ENCODE measurements at places on chromosomes 6 and 20.
A peak's percentile ranks its signal among the peaks of the same experiment; 100 is the strongest.

GRCh38 chr6:133964052-133964451, 11.0 kb downstream of the TBPL1 start:
- DNase-seq: peak; percentile 17

DNA sequence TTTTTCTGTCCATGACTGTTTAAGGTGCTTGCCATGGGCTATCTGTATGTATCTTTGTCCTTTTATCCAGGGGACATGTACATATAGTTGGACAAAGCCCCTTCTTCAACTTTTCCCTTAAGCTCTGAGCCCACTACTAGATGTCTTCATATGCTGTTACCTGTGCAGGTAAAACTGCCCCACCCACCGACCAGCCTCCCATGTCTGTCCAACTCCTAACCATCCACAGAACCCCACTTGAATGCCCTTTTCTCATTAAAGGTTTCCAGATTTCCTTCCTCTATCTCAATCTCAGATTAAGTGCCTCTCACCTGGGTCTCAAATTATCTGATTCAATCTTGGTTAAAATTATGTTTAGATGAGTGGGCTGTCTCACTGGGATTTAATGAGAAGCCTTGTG, 136.3 kb downstream of the RNASET2 start:
- no peak for DNase-seq

DNA sequence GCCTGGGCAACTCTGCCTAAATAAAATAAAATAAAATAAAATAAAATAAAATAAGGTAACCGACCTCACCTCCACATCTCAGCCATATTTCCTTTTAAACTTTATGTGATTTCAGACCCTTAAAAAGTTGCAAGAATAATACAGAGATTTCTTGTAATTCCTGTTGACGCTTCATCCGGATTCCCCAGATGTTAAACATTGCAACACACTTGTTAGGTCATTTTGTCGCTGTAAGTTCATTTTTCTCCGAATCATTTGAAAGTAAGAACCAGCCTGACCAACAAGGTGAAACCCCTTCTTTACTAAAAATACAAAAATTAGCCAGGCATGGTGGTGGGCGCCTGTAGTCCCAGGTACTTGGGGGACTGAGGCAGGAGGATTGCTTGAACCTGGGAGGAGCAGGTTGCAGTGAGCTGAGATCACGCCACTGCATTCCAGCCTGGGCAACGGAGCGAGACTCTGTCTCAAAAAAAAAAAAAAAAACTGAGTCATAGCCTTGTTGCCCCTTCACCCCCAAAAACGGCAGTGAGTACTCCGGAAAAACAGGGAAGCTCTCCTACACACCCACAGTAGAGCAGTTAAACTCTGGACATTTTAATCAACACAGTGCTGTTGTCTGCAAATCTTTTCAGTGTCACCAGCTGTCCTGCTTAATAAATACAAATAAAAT, 5.9 kb downstream of the PYGB start:
- DNase-seq: peak; percentile 43

GRCh38 chr20:62725596-62726268, 17.1 kb downstream of the NTSR1 start:
- DNase-seq: no peak

GRCh38 chr20:17646209-17646960, 35.7 kb downstream of the RRBP1 start:
- DNase-seq: no peak

- DNase-seq: no peak
These were observed 525 bp downstream of the MACROD2 start for GRCh38 chr20:13995841-13996240.

DNA sequence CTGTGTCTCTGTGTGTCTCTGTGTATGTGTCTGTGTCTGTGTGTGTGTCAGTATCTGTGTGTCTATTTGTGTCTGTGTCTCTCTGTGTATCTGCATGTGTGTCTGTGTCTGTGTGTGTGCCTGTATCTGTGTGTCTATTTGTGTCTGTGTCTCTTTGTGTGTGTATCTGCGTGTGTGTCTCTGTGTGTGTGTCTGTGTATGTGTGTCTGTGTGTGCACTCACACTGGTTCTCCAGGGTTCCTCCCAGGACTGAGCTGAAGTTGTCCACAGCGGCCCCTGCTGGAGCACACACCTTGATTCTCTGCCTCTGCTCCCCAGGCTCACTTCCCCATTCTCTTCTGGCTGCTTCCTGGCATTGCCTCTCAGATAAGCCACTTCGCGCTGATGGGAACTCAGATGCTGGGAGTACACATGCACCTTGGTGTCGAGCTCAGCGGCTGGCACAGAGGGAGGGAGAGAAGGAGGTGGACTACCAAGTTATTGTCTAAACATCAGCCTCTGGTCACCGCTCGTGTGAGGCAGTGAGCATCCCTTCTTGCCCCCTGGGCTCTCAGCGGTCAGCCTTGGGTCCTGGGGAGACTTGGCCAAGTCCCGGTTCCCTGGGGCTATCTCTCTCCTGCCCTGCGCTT, 104.9 kb upstream of the NXT1 start:
- DNase-seq: no peak

DNA sequence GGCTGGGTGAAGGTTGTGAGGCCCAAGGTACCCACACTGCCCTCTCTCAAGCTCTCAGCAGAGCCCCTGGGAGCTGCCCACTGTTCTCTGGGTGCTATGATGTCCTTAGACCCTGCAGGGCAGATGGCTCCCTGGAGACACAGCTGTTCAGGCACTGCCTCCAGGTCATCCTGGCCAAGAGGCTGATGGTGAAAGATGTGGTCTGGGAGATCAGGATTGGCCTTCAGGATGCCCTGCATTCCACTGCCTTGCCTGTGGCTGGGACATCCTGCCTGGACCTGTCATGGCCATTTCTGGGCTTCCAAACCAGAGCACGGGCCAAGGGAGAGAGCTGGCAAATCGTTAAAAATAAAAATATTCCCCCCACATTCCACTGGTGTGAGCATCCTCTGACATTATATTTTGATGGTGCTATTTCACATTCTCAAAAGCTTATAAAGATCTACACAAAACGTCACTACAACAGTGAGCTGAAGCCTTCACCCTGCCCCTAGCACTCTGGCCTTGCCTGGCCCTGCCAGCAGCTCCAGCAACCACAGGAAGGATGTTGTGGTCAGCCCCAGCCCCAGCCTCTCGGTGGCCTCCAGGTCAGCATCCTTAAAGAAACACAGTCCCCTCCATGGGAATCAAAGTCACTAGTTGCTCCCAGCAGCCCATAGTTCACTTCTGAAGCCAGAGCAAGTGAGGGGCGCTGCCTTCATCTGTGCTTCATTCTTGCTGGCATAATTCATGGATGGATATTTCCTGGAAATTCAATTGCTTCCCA, 13.5 kb upstream of the KCNK16 start:
- DNase-seq: no peak

DNA sequence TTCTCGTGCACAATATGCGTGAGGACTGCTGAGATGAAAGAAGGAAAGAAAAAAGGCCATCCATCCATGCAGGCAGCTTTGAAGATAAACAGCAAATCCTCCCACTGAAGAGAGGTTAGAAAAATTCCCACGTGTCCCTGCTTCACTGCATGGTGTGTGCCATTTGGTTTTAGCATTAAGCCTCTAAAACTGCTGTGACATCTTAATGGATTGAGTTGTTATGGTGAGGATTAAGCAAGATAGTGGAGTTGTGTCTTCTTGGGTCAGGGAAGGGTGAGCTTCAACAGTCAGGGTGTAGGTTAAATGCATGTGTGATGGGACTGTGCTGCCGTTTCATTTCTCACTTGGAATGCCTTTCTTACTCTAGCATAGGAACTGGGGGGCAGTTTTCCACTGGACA, 50.5 kb downstream of the ZNF831 start:
- DNase-seq: no peak

GRCh38 chr6:18207438-18207837, 52.2 kb downstream of the KDM1B start:
- no peak for DNase-seq

DNA sequence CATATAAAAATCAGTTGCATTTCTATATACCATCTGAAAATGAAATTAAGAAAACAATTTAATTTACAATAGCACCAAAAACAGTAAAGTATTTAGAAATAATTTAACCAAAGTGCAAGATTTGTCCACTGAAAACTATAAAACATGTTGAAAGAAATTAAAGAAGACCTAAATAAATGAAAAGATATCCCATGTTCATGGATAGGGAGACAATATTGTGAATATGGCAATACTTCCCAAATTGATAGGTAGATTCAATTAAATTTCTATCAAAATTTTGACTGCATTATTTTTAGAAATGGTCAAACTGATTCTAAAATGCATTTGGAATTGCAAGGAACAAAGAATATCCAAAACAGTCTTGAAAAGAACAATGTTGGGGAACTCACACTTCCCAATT, 17.6 kb upstream of the POU3F2 start:
- no peak for DNase-seq

DNA sequence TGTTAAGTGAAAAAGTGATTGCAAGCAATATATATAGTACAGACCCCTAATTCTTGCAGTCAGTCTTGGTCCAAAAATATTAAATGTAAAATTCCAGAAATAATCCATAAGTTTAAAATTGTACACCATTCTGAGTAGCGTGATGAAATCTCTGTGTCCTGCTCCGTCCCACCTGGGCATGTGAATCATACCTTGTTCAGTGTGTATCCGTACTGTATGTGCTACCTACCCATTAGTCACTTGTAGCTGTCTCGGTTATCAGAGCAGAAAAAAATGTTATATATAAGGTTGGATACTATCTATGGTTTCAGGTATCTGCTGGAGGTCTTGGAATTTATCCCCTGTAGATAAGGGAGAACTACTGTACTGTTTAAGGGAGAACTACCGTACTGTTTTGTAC, 16.3 kb downstream of the IRAK1BP1 start:
- DNase-seq: no peak

- DNase-seq: no peak
These were observed 152.6 kb downstream of the TBC1D7 start for GRCh38 chr6:13175759-13176158.

DNA sequence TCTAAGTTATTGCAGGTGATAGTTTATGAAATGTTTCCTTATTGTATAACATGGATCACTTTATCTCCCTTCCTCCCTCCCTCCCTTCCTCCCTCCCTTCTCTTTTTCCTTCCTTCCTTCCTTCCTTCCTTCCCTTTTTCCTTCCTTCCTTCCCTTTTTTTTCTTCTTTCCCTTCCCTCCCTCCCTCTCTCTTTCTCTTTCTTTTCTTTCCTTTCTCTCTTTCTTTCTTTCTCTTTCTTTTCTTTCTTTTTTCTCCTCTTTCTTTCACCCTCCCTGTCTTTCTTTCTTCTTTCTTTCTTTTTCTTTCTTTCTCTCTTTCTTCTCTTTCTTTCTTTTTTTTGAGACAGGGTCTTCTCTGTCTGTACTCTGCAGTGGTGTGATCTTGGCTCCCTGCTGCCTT, 5.8 kb downstream of the OR2B3 start:
- no peak for DNase-seq

DNA sequence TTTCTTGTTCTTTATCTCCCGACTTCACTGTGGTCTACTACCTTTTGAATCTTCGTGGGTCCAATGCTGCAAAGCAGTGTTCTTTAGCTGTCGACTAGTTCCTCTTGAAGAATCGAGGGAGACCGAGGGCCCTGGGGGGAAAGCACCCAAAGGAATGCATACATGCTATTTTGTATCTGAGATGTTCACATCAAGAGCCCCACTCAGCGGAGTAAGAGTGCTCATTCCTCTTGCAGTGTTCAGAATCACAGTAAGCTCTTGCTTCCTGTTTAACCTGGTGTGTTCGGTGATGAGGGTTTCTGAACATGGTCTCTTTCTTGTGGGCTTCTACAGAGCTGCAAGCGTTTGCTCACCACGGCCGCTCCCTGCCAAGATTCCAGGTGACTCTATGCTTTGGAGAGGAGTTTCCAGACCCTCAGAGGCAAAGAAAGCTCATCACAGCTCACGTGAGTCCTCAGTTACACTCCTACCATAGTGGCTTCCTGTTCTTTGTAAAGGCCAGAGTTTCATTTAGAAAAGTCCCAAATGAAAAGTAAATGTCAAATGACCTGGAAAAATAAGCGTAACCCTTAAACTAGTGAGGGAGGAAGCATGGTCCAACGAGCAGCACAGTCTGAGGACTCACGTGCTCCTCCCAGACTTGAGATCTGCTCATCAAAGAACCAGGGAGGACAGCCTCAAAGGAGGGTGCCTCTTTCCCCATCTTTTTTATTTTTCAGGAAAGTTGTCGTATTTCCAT, 13.3 kb downstream of the IRF4 start:
- DNase-seq: no peak

DNA sequence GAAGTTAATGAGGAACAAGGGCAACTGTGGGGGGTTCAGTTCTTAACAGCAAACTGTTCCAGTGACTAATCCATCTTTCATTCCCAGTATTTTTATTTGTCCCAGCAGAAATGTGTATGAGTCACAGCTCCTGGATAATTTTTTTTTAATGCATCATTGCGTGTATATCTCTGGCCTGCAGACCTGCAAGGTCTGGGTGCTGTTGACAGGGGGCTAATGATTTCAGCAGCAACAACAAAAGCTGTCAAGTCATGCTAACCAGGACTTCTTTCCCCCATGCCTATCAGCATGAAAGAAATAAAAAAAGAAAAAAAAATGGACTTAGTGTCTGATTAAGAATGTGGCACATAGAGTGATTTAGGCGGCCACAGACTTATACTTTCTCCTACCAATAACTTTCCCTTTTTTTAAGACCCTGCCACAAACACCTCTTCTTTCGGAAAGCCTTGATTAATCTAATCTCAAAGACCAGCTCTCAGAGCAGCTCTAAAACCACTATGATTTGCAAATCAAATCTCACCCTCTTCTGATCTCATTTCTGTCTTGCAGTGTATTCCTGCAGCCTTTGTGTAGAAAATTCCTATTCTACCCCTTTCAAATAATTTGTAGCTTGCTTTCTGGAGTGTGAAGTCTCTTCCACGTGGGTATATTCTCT, 14.2 kb upstream of the PREX1 start:
- peak; percentile 80 for DNase-seq

GRCh38 chr20:62142252-62143080, 728 bp downstream of the PSMA7 start:
- DNase-seq: no peak

DNA sequence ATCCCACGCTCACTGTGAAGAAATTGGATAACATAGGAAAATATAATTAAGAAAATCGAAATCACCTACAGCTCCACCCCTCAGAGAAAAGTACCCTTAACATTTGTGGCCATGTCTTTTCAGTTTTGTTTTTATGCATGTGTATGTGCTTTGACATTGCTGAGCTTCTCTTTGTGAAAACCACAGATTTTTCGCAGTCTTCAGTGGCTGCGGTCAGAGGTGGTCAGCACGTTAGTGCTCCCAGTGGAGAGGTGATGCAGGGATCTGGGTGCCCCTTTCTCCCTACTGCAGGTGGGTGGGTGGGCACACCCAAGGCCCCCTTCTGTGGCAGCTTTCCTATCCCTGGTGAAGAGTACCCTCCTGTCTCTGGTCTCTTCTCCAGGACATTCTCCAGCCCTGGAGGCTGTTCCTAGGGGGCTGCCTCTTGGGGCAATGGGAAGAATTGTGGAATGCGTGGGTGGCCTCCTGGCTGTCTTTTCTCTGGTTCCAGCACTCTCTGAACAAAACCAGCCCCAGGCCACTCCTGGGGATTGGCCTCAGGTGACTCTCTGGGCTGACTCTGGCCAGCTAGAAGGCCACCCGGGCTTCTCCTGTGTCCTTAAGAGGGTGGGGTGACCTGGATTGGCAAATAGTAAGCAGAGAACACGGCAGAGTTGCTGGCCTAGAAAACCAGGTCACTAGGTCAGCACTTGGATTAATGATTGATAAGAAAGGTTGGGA, 49.8 kb upstream of the FANCE start:
- peak; percentile 89 for DNase-seq

Measured in kidney glomerular epithelial cell (primary cell).